NCI-H1436 (cell line): ENCODE measurements at places on chromosomes 16 and 17.
A peak's percentile ranks its signal among the peaks of the same experiment; 100 is the strongest.

DNA sequence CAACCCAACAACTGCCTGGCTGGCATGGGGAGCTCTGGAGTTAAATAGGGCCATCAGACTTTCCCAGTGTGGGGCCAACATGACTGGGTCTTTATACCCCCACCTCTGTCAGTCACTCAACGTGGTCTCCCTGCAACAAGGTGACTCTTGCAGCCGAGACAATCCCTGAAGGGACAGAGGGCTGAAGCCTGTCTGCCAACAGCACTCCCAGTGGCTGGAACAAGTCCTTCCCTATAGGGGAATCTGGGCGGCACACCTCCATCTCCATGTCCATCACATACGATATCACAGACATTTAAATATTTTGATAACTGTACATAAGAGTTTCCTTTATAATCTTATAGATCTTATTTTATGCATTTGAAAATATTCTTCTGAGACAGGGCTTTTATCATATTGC lies 4.8 kb upstream of the MAPT start:
- no peak for DNase-seq

DNA sequence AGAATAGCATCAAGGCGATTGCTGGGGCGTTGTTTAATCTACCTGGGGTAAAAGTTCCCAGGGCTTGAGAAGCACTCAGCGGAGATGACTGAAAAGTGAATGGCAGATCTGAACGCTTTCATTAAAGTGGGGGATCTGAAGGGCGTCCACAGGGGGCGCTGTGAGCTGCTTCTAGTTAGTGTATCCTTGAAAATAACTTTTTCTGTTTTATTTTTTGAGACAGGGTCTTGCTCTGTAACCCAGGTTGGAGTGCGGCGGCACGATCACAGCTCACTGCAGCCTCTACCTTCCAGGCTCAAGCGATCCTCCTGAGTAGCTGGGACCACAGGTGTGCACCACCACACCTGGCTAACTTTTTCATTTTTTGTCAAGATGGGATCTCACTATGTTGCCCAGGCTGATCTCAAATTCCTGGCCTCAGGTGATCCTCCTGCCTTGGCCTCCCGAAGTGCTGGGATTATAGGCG lies 360.4 kb downstream of the SEC14L1 start:
- no peak for DNase-seq

- DNase-seq = peak; percentile 20
Measured at GRCh38 chr17:45700171-45701090, 83.7 kb upstream of the CRHR1 start.

DNA sequence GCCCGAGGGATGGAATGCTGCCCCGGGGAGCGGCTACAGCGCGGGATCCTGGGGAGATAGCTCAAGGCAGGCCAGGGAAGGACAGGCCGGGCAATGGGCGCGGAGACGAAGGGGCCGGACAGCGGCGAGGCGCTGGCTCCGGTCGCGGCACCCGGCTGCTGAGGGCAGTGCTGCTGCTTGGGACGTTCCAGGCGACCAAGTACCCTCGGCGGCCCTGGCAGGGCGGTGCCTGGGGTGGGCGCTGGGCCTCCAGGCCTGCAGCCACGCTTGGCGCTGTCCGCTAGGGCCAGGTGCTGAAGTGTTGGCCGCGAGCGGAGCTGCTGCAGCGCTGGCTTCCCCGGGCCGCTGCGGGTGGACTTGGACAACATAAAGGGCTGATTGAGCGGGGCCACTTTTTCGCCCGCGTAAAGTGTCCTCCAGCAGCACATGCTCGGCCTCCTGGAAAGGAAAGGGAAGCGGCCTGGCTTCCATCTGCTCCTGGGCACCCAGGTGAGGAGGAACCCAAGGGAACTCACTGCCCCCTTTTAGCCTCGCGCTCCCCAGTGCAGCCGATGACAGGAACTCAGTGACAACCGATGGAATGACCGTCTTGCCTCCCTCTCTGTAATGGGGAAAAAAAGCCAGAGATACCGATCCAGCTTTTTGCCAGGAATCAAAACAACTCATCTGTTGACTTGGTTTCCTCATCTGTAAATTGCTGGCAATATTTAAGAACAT lies 23.7 kb downstream of the CLEC3A start:
- DNase-seq = no peak

- DNase-seq = no peak
Measured at GRCh38 chr16:19127205-19127604, 13.4 kb downstream of the ITPRIPL2 start.

- DNase-seq = no peak
Measured at GRCh38 chr16:87056551-87056950, 260.6 kb downstream of the C16orf95 start.

DNA sequence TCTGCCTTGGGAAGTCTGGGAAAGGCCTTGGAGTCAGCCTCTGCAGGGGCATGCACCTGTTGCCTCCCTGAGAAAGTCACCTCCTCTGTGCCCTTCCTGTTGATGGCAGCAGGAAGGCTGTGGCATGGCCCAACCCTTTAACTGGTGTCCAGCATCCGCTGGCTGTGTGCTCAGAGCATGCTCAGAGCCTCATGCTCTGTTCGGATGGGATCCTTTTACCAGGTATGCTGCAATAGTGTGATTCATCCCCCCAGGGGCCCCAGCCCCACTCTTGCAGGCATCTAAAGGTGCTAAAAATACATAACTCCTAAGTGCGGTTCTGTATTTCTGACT lies 24.9 kb downstream of the KLHL36 start:
- DNase-seq = no peak

- peak; percentile 84 for DNase-seq
Measured at GRCh38 chr17:50570528-50570927, 10.0 kb downstream of the CACNA1G start.

GRCh38 chr16:56607109-56607618 lies 1.2 kb upstream of the MT2A start:
- DNase-seq = no peak

GRCh38 chr17:48547808-48548522 lies 3.1 kb upstream of the HOXB2 start:
- DNase-seq = peak; percentile 40

- peak; percentile 60 for DNase-seq
Measured at GRCh38 chr16:21708533-21709115, 44.9 kb downstream of the OTOA start.

GRCh38 chr16:30032083-30032819 lies 1.2 kb upstream of the TLCD3B start:
- DNase-seq = peak; percentile 75

DNA sequence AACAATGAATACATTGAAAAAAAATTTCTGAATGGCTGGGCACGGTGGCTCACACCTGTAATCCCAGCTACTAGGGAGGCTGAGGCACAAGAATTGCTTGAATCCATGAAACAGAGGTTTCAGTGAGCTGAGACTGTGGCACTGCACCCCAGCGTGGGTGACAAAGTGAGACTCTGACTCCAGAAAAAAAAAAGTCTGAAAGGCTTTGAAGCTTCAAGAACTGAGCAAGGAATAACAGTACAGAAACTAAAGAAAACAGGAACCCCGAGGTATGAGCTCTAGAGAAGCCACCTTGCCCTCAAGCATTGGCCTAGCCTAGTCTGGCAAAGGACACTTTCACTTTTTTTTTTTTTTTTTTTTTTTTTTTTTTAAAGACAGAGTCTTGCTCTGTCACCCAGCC lies 45.0 kb downstream of the TEX2 start:
- DNase-seq = no peak

- peak; percentile 72 for DNase-seq
Measured at GRCh38 chr17:38544175-38544838, 61.4 kb downstream of the SRCIN1 start.

GRCh38 chr17:37742762-37743611 lies 1.9 kb downstream of the HNF1B start:
- no peak for DNase-seq

DNA sequence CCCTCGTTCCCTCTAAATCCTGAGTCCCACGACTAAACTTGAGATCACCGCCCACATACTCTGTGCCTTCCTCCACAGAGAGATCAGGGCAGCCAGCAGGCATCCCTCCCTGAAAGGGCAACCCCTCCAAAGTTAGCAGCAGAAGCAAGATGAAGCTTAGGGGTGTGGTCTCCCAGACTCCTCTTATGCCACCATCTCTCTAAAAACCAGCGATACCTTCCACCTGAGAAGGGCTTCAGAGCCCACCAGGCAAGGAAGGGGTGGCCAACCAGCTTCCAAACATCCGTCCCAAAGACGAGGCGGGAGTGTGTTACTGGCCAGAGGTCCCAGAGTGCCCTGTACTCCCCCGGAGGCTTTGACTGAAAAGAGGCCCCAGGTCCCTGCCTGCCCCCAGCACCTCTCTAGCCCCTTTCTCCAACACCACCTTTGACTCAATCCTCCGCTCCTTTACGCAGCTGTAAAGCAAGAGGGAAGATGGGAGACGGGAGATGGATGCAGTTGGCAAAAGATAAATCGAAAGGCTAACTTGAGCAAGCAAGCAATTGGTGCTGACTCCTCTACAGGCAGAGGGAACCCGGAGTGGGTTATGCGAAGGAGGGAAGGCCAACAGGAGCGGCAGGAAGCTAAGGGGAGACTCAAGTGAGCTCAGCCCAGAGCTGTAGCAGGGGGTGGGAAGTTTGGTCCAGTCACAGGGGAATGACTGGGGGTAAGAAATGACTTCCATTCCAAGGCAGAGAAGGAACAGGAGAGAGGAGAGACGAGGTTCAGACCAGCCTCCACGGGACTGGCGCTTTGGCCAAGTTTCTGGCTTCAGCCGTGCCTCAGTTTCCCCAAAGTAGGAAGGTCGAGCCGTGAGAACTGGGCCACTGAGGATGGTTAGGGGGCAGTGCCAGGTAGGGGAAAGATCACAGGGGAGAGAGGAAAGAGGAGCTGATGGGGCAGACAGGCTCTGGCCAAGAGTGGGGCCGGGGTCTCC lies 1.0 kb downstream of the ST3GAL2 start:
- DNase-seq = no peak

- no peak for DNase-seq
Measured at GRCh38 chr16:49665482-49666230, 190.3 kb downstream of the ZNF423 start.

- no peak for DNase-seq
Measured at GRCh38 chr16:15610369-15610871, 32.5 kb downstream of the MARF1 start.

DNA sequence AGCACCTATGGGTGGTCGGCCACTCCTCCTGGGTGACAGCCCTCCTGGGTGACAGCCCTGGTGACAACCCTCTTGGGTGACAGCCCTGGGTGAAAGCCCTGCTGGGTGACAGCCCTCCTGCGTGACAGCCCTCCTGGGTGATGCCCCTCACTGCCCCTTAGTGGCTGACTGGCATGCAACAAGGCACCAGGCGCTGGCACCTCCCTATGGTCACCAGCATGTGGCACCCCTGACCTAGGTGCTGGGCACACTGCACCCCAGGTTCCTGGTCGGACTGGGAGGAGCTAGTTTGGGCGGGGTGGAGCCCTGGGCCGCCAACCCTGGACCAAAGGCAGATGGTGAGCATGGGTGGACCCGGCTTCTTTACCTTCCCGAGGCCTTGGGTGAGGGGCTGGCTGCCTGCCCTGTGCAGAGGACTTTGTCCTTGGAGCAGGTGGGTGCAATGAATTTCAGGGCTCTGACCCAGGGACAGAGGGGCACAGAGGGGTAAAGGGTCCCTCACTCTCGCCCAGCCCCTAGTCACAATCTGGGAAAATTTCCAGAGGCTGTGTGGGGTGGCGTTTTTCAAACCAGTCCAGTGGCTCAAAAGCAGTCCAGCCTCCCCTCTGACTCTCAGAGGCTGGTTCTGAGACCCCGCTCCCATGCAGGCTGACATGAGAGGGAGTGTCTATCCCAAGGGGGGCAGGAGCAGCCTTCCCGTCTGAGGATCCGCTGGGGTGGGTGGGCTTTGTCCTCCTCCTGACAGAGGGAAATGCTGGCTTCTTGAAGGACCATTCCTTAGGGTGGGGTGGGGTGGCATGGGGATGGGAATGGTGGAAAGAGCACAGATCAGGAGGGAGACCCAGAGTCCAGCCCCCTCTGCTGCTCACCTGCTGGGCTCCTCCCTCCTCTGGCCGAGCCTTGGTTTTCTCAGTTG lies 25.9 kb upstream of the TNFRSF13B start:
- DNase-seq = no peak

GRCh38 chr17:77318491-77319210 lies 177.9 kb downstream of the SEC14L1 start:
- DNase-seq = no peak
